ENCODE measurements at places on chromosomes 2 and 18.

DNA sequence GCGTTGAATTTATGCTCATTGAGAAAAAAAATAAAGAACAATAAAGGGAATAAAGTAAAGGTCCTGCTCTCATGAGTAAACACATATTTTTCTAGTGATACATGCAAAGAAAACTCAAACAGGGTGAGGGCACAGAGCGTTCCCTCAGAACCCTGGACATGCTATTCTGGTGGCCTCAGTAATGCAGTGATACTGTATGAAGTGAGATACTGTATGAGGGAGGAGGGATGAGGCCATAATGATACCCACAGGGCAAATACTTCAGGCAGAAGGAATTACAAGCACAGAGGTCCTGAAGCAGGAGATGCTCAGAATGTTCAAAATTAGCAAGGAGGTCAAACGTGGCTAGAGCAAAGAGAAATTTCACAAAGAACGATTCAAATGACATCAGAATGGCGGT, 28.4 kb upstream of the RNU4ATAC start:
- DNase-seq = no peak

- no peak for DNase-seq
These were observed 123.7 kb downstream of the MAP4K4 start for GRCh38 chr2:101821059-101821805.

GRCh38 chr2:9196637-9197036, 10.0 kb upstream of the ASAP2 start:
- no peak for DNase-seq

DNA sequence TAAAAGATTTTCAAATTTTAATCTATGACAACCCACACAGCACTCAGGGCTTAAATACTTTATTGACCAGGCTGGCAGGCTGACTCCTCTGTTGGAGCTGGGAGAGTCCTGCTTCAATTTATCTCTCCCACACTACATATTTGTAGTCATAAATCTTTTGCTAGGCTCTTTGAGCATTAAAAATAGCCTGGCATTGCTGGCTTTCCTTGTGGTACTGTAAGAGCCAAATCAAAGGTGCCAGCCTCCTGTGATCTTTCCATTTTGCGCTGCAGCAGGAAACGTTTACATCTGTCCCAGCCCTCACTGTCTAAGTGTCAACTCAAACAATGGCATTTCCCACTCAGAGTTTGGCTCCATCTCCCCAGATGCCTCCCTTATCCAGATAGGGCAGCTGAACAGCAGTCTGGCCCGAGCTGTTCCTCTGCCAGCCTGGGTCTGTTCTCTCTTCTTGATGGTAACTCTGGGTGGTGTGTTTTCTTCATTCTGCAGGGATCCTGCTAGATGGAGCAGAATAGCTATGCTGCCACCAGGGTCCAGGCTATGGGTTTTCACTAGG, 62.1 kb downstream of the LRRTM1 start:
- DNase-seq = no peak

GRCh38 chr2:48525269-48525943, 4.5 kb upstream of the STON1 start:
- no peak for DNase-seq

DNA sequence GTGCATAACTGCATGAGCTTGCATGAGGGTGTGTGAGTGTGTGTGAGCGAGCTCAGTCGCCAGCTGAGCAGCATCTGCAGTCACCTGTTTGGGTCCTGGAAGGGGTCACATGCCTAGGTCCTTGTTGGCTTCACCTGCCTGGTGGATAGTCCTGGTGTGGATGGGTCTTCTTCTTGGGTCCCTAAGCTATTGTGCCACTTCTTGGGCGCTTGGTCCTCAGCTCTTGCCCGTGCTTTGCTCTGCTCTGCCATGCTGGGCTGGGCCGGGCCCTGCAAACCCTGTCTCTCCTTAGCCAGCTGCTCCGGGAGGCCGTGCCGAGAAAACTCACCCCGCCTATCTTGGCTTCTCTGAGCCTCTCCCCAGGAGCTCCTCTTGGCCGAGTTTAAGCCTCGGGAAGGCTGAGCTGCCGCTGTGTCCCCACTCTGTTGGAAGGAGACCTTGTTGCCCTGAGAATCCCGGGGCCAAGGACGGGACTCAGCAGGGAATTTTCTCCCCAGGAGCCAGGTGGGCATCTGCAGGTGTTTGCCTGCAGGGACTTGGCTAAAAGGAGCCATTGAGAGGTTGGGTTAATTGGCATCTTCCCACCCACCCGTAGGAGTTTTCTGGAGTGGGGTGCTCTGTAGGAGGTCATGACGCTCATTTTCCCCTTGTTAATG, 300.8 kb downstream of the NDUFA10 start:
- DNase-seq = no peak

DNA sequence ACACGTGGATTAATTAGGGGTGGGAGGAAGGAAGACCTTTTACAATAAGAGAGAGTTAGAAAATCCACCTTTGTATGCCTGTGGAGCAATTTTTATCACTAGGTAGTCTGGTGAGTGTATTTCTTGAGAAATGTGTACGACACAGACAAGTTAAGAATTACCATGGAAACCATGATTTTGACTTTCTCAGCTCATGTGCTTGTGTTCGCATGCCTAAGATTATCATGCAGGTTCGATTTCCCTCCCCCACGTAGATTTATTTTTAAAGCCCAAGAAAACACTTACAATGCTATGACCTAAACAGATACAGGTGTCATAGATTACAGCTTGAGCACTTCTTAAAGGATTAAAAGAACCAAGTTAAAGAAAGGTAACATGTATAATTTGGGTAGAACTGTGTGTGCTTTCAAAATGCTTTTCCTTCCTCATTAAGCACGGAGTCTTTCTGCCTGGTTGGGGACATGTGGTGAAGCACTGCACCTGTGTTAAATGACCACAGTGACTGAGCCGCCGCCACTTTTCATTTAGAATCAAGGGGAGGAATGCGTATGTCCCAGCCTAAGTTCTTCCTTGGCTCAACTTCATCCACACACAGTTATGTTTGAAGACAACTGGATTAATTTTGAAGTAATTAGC, 16.6 kb downstream of the SERTAD2 start:
- DNase-seq = no peak

DNA sequence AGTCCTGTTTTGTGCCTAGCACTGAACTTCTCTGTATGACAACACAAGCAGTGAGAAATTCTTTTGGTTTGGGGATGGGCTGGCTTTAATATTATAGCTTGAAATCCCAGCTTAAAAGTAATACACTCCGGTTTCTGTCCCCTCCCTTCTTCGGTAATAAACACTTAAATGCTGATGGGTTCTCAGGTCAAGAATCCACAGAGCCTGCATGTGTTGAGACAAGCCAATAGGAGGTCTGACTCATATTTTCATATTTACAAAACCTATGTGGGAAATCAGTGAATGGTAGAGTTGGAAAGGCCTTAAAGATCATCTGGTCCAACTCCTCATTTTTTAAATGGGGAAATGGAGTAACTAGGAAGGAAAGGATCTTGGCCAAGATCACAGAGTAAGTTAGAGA, 47.5 kb downstream of the VSNL1 start:
- no peak for DNase-seq

GRCh38 chr2:227653419-227653818, 13.2 kb upstream of the SCYGR5 start:
- DNase-seq = no peak

DNA sequence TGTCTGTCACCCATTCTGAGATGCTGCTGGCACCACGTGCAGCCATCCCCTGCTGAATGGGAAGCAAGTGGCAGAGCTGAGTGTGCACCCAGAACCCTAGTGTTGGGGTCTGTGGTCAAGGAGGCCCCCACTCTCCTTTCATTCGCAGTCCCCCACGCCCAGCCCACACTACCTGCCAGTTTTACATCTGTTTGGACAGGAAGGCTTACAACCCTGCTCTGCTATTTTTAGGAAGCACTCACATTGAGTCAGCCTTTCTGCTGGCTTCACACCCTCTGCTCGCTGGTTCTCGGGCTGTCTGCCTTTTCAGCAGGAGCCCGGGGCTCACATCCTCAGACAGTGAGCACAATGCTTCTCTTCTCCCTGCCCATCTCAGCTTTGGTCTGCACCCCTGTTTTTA, 10.7 kb upstream of the ADCY3 start:
- no peak for DNase-seq

GRCh38 chr2:163687217-163687616, 48.6 kb downstream of the FIGN start:
- no peak for DNase-seq

- no peak for DNase-seq
These were observed 215.2 kb upstream of the LRRTM1 start for GRCh38 chr2:80519699-80520291.

GRCh38 chr2:165863810-165864261, 69.8 kb upstream of the GALNT3 start:
- DNase-seq = no peak

- no peak for DNase-seq
These were observed 470.9 kb upstream of the SPHKAP start for GRCh38 chr2:228652366-228652765.

GRCh38 chr18:29377346-29377745, 1200.4 kb upstream of the CDH2 start:
- DNase-seq = no peak

DNA sequence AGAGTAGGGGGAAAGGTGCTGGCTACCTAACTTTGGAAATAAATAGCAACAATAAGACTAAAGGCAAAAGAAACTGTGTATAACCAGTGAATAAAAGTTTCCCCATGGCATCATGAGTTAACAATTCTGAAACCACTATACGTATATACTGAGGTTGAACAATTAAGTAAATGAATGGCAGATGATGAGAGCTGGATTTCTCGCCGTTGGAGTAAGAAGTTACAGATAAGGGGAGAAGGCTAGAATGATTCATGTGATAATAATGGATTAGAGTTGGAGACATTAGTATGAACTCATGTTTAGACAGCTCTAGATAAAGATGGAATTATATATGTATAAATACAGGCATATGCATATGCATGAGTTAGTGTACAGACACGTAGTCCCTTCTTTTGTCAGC, 152.7 kb downstream of the UBR3 start:
- DNase-seq = no peak

- DNase-seq = no peak
These were observed 2.7 kb upstream of the PID1 start for GRCh38 chr2:229273723-229274338.

DNA sequence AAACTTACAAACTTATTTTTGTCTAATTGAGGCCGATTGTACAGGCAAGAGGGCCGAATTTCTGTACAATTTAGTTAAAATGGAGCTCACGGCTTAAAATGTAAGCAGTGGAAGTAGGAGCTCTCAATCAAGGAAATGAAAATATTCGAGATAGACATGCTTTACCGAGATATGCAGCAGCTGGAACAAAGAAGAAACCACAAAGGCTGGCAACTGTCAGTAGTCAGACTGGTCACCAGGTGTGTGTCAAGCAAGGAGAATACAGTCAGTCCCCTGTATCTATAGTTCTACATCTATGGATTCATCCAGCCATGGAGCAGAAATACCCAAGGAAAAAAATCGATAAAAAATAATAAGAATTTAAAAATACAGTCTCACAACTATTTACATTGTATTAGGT, 122.6 kb downstream of the WDSUB1 start:
- no peak for DNase-seq

DNA sequence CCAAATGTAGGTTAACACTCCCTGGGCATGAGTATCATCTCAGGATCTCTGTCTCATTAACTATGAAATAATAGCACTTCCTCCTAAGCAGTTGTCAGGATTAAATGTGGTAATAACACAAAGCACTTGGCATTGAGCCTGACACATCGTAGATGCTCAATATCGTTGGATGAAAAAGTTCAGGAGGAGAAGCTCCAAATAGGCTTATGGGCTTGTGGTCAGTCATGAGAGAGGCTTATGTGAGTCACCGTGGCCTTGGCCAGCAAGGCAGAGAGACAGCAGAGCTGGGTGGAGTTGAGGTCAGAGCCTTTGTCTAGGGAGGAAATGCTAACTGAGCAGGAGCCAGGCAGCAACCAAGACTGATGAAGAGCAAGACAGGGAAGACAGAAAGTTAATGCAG, 68.3 kb upstream of the PPM1B start:
- DNase-seq = no peak

DNA sequence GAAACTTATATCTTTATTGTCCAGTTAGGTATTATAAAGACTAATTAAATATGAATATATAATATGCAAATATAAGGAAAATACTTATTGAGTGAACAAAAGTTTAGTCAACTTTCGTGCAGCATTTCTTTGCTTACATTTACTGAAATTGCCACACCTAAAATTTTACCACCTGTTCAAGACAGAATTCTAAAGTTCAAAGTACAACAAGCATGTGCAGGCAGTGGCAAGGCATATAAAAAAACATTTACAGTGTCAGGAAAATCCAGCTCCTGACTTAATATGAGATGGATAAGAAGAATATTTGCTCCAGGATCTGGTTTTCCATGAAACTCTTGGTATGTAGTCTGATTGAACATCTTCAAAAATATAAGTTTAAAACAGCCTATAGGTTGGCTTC, 4.8 kb downstream of the ITPRID2 start:
- no peak for DNase-seq

All from activated T-helper 1 cell treated with anti-CD3 and anti-CD28 coated beads, Interleukin-2, amount 50 U/mL, for 16 hours (primary cell).